ENCODE measurements at places on chromosomes 5 and 9.

- DNase-seq = peak; percentile 5
- 0 out of 2 replicates have a peak, but pooled peaks cover 7% of the 10 kb centered on the region for H3K4me1 ChIP-seq
- no peaks in the 10 kb centered on the region for H3K36me3 ChIP-seq
- peak within 1 kb of the TSS; percentile 57 for H3K4me3 ChIP-seq
- peaks cover 46% of the 10 kb centered on the region for H3K27me3 ChIP-seq
Measured at GRCh38 chr5:122311961-122312590, at the start of gene SNCAIP. SNCAIP (plus strand) TSS chr5:122312237; CDS start chr5:122391135, 78,898 bp downstream.

GRCh38 chr9:93864840-93865239 lies 90.3 kb downstream of the BARX1 start:
- no peak for DNase-seq
- no peak overlapping the region for H3K4me3 ChIP-seq
- H3K36me3 ChIP-seq = no peaks in the 10 kb centered on the region
- H3K27ac ChIP-seq = no peak overlapping the region

- no peaks in the 10 kb centered on the region for H3K36me3 ChIP-seq
- H3K4me1 ChIP-seq = peaks cover 26% of the 10 kb centered on the region
- no peak overlapping the region for H3K27ac ChIP-seq
- no peak overlapping the region for H3K4me3 ChIP-seq
- H3K27me3 ChIP-seq = no peaks in the 10 kb centered on the region
Measured at GRCh38 chr5:149636861-149637246, 55.6 kb downstream of the ARHGEF37 start.

DNA sequence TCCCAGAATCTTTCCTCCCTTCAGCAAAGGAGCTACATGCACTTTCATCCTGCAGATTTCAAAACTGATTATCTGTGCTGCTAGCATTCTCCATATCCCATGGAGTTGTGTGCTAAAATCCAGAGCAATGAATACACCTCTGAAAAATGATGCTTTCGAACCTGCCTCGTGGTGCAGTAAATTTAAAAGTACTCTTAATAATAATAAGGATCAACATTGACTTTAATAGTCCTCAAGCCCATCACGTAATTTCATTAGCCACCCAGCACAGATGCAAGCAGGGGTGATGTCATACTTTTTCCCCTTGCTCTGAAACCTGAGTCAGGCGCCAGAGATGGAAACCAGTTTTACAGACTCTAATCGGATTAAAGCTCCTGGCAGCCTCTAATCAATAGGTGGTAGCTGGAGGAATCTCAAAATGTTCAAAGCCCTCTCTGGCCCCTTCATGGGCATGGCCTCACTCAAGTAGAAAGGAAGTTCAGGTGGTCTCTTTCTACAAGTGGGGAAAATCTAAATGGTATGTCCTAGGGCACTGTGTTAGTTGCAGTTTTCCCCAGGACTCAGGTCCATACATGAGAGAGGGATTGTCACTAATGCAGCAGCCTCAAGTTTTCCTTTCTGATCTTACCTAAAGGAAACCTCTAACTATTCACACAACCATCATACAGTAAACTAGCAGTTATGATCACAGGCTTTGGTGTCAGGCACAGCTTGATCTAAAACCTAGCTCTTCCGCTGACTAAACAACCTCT lies 221.6 kb upstream of the SLC30A5 start:
- H3K27ac ChIP-seq = no peak overlapping the region
- DNase-seq = no peak
- H3K27me3 ChIP-seq = no peaks in the 10 kb centered on the region

GRCh38 chr5:147689426-147689825 lies 93.1 kb downstream of the JAKMIP2 start:
- H3K36me3 ChIP-seq = no peaks in the 10 kb centered on the region
- DNase-seq = no peak
- peaks cover 17% of the 10 kb centered on the region for H3K4me1 ChIP-seq
- H3K4me3 ChIP-seq = no peak overlapping the region

DNA sequence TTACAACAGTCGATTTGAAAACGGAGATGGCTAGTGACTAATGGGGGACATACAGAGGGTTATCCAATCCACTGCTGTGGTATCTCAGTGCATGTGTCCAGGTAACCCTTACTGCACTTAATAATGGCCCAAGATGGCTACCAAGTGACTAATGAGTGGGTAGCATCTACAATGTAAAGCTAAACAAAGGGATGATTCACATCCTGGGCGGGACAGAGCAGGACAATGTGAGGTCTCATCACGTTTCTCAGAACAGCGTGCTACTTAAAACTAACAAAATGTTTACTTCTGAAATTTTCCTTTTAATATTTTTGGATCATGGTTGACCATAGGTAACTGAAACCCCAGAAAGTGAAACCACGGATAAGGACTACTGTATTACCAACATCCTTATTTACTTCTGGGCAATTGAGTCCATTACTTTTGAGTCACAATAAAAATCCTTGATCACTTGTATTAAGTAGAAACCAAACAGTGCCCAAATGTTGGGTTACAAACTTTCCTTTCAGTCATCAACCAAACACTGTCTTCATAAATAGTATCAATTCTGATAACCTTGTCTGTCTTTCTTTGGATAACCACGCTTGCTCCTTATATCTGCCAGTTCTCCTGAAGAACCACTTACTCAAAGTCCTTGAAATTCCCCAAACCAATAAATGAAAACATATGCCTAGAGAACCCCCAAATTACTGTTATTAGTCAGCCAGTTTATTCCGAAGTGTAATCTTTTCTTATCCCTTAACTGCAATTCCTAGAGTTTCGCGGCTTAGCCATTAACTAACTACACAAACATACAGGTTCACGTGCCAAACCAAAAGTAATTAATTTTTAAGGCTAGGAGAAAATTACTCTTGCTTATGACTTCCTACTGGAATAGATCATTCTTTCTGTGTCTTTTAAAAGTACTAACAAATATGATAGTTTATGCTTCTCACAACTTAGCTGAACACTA lies 59.7 kb downstream of the ELL2 start:
- H3K27me3 ChIP-seq = no peaks in the 10 kb centered on the region
- H3K36me3 ChIP-seq = peaks cover 71% of the 10 kb centered on the region
- peak overlapping the region; percentile 55 for H3K27ac ChIP-seq

GRCh38 chr5:59684388-59685190 lies 208.9 kb downstream of the PDE4D start:
- no peaks in the 10 kb centered on the region for H3K4me1 ChIP-seq
- no peak for DNase-seq
- no peaks in the 10 kb centered on the region for H3K36me3 ChIP-seq
- no peak overlapping the region for H3K27ac ChIP-seq
